CD4-positive, alpha-beta T cell treated with Interferon alpha-2 for 1 hour (primary cell): ENCODE measurements at places on chromosomes 7 and 10.

- no peak for DNase-seq
These were observed 4.8 kb downstream of the BTRC start for GRCh38 chr10:101358706-101359300.

- DNase-seq: no peak
These were observed 1.1 kb upstream of the MTPAP start for GRCh38 chr10:30349967-30350735.

DNA sequence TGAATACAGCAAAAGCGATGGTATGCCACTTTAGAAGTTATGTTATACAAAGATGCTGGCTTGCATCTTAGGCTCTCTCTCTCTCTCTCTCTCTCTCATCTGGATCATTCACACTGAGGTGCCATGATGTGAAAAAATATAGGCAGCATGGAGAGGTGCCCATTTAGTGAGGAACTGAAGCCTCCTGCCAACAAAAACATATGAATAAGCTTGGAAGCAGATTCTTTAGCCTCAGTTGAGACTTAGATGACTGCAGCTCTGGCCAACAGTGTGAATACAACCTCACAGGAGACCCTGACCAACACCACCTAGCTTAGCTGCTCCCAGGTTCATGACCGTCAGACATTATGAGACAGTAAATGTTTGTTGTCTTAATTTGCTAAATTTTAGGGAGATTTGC, 560.1 kb upstream of the LRRTM3 start:
- DNase-seq: no peak

GRCh38 chr10:9505546-9505945, 1451.1 kb downstream of the GATA3 start:
- no peak for DNase-seq

- no peak for DNase-seq
These were observed 52.0 kb upstream of the NMT2 start for GRCh38 chr10:15220445-15220844.
